ENCODE measurements at places on chromosomes 16 and 17.

- no peak for DNase-seq
Observed at GRCh38 chr17:76560036-76560876, 20.4 kb downstream of the PRCD start.

GRCh38 chr17:83055911-83056582 is 23.4 kb upstream of the METRNL start:
- DNase-seq, result no peak

DNA sequence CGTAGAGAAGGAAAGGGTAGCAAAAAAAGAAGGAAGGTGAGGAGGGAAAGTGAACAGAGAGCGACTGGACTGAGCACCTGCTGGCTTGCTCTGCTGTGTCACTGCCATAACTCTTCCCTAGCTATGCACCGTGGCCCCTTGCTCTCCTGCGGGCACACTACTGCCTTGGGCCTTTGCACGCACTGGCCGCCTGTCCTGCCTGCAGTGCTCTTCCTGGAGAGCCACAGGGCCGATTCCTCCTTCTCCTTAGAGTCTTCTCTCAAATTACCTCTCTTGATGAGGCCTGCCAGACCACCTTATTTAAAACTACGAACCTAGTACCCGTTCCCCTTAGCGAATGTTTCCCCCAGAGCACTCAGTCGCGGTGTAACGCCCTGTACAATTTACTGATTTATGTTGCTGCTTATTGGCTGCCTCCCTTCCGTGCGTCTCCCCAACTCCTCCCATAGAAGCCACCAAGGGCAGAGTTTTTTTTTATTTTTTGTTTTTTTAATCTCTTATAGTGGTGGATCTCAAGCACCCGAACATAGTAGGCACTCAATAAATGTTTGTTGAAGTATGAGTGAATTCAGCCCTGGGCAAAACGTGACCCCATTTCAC is 70.3 kb downstream of the RAI1 start:
- DNase-seq, result no peak

DNA sequence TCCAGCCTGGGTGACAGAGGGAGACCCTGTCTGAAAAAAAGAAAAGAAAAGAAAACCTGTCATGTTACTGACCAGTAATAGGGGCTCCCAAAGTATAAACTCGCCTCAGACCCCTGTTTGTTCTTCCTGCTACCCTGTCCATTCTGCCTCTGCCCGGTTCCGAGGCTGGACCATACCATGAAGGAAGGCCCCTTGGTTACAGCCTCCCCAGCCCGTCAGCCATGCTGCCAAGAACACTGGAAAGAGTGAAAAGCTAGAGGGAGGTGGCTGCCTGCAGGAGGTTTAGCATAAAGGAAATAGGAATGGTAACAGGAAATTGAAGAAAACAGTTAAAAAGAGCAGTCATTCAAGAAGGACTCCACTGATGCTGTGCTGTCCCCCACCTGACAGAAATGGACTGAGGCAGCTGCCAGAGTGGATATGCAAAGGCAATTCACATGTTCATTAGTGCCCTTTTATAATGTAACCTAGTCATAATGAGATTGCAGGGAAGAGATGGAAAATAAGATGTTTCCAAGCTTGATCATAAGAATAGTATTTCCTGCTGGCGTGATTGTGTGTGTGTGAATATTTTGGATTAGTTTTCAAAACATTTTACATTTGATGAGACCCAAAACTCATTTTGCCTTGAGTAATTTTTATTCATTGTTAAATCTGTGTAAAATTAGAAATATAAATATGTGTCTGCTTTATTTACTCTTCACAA is 102.6 kb downstream of the GOSR1 start:
- no peak for DNase-seq

DNA sequence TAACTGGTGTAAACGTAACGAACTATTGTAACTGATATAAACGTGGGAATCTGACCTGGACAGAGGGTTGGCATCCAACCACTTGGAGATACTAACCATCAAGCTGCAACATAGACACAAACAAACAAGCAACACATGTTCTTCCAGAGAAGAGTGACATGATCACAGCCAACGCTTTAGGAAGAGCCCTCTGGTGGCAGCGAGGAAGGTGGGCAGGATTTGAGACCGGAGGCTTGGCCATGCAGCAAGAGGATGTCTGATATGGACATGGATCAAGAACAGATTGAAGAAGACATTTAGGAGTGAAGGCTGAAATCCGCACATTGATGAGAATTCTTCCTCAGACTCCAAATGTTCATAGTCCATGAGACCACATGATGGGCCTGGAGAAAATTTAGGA is 40.3 kb upstream of the TNRC6A start:
- DNase-seq, result peak; percentile 90

DNA sequence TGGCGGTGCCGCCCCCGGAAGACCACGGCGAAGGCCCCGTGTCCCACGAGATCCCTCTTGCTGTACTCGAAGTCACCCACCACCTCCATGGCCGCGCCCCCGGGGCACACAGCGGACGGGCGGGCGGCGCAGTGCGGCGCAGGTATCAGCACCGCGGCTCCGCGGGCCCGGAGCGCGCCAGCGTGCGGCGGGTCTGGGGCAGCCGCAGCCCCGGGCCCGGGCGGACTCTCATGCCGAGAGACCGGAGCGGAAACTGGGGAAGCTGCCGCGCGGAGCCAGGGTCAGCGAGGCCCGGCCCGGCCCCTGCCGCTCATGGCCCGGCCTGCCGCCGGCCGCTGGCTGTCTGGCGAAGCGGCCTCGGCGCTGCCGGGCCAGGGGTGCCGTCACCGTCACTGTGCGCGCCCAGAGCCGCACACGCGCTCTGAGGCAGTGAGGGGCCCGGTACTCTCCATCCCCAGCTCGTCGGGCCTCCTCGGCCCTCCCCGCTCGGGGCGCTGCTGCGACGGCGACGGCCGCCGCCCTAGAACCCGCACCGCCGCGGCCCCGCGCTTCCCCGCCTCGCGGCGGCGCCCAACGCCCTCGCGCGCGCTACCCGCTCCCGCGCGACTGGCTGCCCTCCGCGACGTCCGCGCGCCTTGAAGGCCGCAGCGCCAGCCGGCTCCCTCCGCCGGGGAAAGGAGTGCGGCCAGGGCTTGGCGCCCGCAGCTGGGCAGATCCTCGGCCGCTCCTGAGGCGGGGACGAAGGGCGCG is at the start of gene ULK2:
ULK2 (minus strand) TSS at position 608 of the 750 bp plus-strand sequence; CDS start at position 89, 519 bp downstream.
- peak; percentile 58 for DNase-seq

DNA sequence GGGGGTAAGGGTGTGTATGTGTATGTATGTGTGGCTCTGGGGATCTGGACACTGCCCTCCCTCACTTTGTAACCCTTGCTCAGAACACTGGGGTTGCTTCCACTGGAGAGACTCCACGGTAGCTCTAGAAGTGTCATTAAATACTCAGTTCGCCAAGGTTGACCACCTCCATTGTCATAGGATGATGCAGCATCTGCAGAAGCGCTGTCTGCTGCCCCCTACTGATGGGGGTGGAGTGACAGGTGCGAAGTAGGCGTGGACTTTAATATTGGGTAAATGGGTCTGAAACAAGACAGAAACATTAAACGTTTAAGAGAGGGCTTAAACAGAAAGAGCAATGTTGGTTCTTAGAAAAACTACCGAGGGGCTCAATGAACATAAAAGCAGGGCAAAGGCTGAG is 35.5 kb upstream of the STAC2 start:
- DNase-seq, result no peak

- DNase-seq, result peak; percentile 52
Observed at GRCh38 chr17:44820631-44821212, 9.4 kb downstream of the GJC1 start.

DNA sequence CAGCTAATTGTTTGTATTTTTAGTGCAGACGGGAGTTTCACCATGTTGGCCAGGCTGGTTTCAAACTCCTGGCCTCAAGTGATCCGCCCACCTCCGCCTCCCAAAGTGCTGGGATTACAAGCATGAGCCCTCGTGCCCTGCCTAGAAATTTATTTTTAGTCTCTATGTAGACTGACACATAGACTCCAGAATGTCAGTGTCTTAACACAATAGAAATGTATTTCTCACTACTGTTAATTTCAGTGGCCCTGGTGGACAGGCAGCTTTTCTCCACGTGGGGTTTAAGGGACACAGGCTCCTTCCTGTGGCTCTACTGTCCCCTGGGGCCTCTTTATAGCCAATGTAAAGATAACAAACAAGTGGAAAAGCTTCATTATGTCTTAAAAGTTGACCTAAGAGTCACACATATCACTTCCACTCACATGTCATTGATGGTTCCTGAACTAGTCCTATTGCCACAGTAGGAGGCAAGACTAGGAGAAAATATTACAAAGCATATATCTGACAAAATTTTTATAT is 43.8 kb downstream of the COPRS start:
- DNase-seq, result no peak

- no peak for DNase-seq
Observed at GRCh38 chr17:53127331-53127730, 695.4 kb upstream of the KIF2B start.

DNA sequence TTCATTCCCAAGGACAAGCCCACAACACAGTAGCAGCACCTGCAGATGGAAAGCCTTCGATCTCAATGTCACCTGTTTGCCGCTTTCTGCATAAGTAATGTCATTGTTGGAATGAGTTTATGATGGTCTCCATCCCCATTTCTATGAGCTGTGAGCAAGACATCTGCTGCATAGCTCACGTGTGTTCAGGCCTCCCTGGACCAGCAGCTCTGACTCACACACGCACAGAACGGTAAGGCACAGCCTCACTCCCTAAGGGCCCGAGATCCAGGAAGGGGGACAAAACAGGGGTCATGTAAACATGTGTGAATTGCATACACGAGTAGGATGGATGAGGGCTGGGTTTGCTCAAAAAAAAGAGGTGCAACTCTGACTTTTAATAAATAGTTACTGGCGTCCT is 223.1 kb downstream of the SOX9 start:
- no peak for DNase-seq

GRCh38 chr17:78839235-78839761 is 1.3 kb downstream of the USP36 start:
- no peak for DNase-seq

GRCh38 chr17:45394913-45395568 is 37.6 kb downstream of the ARHGAP27 start:
- DNase-seq, result peak; percentile 87

DNA sequence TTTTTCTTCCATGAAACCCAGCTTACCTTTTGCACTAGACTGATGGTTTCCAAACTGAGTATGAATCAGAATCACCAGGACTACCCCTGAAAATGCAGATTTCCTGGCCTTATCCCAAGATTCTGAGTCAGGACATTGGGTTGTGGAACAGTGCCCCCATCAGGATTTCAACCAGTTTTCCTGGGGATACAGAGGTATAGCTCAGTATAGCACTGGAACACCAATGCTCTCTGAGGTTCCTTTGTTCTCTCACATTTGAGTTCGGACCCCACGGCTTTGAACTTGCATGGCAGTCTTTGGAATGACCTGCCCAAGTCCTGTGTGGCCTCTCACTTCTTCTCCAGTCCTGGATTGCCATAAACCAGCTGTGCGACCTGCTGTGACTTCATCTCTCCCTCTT is 12.8 kb upstream of the CCL8 start:
- DNase-seq, result peak; percentile 5

- no peak for DNase-seq
Observed at GRCh38 chr16:47064775-47065174, 79.0 kb downstream of the NETO2 start.

DNA sequence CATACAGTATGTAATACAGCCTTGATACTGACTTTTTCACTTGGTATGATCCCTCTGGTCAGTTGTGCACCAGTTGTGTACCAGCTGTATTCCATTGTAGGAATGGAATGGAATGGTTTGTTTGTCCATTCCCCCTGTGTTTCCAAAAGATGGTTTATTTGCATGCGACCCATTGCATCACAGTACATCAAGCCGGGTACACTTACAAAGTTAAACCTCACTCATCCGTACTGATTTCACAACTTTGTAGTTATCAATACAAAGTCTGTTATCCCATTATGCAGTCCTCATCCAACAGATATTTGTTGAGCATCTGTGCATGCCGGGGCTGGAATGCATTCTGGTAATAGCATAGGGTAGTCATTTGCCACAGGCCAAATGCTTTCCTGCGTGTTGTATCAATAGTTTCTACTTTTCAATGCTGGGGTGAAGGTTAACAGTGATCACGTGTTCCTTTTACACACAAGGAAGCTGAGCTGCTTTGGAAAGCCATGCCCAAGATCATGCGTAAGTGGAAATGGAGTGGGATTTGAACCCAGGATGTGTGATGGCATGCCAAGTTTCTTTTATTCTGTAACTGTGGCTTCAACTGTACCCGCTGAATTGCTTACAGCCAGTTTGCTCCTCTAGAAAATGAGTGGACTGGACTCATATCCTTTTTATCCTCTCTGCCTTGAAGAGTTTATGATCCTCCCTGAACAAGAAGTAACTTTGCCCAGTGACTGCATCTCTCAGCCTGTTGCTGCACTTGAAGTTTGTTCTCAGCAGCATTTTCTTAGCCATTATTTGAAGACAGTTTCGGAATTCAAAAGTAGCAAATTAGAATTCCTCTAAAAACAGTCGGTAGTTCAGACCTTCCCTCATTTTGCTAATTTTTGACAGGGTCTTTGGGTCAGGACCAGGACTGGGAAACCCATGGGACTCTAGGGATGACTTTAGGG is 228.5 kb downstream of the CCDC182 start:
- DNase-seq, result no peak

GRCh38 chr16:62294213-62294972 is 258.2 kb upstream of the CDH8 start:
- DNase-seq, result no peak

GRCh38 chr17:41065829-41066624 is at the start of gene KRTAP2-4:
TSS of gene KRTAP2-4 (minus strand) at chr17:41065879. CDS start at chr17:41065845, 34 bp downstream.
- DNase-seq, result no peak

DNA sequence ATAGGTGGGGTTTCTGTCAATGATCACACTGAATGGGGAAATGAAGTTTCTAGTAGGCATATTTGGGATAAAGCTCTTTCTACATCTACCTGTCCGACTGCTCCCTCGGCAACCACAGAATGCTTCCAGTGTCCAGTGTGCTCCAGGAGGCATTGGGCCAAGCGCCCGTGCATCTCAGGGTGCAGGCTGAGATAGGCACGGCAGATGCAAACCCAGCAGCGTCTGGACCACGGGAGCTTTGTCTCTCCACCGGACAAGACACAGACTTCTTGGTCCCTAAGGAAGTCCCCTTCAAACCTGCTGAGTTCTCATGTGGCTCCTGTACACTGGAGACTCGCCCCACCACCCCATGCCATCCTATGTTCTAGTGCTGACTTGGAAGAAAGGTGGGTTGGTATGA is 202.8 kb downstream of the RPTOR start:
- DNase-seq, result no peak

- no peak for DNase-seq
Observed at GRCh38 chr16:85623997-85624601, 11.0 kb downstream of the GSE1 start.

GRCh38 chr16:17313085-17313611 is 157.6 kb downstream of the XYLT1 start:
- DNase-seq, result peak; percentile 5

DNA sequence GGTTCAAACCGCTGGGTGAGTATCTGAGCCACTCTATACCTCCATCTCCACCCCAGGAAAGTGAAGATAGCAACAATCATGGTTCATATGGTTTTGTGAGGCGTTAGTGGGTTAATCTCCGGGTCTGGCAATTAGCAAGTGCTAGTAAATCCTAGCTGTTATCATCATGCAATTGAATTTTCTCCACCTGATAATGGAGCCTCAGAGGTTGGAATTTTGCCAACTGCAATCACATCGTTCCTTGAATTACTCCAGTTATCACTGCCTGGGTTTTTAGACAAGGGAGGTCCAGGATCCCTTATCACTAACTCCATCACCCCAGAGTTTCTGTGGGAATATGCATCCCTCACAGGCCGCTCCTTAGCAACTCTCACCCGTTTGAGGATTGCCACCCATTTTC is 311.5 kb downstream of the RBFOX1 start:
- no peak for DNase-seq

GRCh38 chr17:80337195-80337895 is 76.7 kb downstream of the RNF213 start:
- no peak for DNase-seq

GRCh38 chr16:20995711-20996110 is 95.1 kb downstream of the LYRM1 start:
- DNase-seq, result no peak

- no peak for DNase-seq
Observed at GRCh38 chr17:4666296-4666695, 24.8 kb upstream of the ALOX15 start.
